ENCODE measurements at places on chromosomes 13 and 19.
A peak's percentile ranks its signal among the peaks of the same experiment; 100 is the strongest.

DNA sequence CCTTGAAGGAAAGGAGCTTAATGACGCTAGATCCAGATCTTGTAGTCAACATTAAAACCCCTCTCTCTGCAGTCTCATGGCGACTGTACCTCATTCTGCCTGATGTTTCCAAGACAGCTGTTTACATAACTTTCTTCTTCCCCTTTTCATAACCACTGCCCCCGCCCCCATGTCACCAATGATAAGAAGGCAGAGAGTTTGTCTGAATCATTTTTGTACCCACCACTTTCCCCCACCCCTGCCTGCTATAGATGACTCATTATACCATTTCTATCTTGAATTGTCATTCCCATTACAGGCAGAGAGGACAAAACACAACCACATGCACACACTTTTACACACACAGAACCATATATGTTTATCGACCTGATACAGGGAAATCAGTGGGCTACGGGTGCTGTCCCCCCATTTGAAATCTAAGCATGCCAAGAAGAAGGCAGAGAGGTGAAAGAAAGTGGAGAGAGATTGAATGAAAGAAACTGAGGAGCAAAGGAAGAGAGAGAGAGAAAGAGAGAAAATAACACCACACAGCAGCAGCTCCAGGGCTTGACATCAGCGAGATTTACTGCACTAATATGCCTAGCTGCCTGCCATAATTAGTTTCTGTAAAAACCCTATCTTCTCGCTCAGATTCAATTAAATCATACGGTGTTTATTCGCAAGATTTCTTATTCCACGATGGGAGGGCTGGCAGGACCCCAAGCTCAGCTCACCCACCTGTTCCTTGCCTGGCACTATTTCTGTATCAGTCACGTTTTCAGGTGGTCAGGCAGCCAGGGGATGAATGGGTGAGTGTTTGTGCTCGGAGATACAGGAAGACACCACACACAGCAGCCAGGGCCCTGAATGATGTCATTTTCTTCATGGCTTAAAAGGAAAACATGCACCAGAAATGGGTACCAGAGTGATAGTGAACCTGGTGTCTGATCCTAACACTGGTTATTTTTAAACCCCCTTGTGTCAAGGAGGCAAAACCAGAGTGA, 114.3 kb upstream of the SERP2 start:
- DNase-seq, result peak; percentile 75

DNA sequence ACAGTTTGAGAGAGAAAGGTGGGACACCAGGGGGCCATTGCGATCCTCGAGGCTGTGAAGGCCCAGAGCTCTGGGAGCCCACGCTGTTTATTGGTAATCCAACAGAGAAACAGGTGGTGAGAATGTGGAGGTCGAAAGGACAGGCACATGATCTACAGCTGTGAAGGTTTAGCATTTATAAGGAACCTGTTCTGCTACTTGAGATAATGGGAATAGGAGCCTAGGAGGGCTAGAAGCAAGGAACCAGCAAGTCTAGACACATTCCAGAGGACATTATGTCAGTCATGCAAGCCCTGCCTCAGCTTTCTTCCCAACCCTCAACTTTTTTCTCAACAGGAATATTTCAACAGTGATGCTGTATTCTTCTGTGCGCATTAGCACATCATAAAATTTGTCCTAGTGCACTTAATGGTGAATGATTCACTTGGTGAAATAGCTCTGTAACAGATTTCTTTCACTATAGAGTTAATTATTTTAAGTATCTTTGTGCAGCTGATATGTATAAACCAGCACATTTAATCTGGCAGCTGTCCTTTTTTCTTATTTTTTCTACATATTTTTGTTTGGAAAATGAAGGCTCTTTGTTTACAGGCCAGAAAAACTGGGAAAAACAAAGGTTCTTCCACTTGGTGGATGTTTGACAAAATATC, 25.4 kb downstream of the ZNF90 start:
- DNase-seq, result no peak

DNA sequence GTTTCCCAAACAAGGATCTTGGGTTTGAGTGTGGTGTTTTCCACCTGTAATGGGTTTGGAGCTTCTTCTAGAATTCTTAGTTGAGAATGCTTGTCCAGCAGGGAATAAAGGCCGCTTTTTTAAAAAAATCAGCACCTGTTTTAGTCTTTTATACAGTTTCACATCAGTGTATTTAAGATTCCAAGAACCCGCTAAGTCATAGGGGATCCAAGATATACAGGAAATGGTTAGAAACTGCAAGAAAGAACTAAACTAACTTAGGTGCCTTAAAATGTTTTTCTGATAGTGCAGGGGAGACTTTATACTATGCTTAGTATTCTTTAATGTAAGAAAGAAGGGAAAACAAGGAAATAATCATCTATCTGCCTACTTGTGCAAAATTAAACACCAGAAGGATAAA, 74.7 kb downstream of the C13orf42 start:
- DNase-seq, result no peak

DNA sequence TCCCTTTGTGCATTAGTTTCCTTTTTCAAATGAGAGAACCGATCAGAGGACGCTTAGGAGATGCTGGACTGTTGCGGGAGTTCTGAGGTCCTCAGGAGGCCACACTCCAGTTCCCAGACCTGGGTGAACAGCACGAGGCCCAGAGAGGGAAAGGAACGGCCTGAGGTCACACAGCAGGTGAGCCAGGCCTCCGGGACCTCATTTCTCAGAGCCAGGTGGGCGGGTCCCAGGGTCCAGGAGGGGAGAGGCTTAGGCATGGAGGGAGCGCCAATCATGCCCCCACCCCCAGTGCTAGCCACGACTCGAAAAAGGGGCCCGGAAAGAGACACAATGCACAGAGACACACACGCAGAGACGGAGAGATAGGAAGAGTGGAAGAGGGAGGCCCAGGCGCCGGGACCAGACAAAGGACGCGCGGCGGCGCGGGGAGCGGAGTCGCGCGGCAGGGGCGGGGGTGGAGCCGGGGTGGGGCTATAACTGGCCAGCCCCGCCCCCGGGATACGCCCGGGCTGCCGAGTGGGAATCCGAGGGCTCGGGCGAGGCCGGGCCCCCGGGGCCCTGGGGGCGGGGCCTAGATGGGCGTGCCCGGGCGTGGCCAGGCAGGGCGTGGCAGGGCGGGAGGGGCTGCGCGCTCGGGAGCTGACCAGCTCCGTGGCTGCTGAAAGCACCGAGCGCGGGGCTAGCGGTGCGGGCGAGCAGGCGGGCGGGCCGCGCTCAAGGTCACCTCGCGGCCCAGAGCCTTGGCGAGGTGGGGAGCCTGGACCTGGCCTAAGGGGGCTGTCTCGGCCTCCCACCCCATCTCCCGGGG, 1.6 kb downstream of the ELAVL3 start:
- no peak for DNase-seq

- DNase-seq, result no peak
Observed at GRCh38 chr13:29767006-29767405, 83.4 kb downstream of the UBL3 start.

DNA sequence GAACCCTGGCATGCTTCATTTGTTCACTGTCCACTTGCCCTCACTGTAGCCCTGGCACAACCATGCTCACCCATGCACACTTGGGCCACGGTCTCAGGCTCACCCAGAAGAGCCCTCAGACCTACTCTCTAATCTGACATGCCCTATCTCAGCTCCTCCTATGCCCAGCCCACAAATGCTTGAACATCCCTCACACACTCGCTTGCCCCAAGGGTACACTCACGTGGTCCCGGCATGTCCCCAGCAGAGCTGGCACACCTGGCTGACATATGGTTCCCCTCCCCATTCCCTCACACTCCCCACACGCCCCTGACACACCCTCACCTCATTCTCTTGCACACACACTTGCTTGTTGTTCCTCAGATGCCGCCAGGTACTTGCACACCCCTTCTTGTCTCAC, 55.7 kb downstream of the MAP4K1 start:
- no peak for DNase-seq

DNA sequence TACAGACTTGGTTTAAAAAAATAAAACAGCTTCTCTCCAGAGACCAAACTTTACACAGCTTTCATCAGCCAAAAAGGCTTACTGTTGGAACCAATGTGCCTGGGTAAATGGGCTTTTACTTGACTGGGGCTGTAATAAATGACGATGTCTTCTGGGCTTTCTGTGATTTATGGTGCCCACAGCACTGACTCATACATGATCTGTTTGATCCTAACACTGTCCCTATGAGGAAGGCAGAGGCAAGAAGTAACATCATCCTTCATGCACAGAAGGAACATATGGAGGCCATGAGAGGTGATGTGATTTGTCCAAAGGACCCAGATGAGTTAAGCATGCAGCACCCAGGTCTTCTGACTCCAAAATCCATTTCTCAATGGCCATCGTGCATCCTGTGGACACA, 77.4 kb downstream of the DOCK9 start:
- DNase-seq, result no peak

DNA sequence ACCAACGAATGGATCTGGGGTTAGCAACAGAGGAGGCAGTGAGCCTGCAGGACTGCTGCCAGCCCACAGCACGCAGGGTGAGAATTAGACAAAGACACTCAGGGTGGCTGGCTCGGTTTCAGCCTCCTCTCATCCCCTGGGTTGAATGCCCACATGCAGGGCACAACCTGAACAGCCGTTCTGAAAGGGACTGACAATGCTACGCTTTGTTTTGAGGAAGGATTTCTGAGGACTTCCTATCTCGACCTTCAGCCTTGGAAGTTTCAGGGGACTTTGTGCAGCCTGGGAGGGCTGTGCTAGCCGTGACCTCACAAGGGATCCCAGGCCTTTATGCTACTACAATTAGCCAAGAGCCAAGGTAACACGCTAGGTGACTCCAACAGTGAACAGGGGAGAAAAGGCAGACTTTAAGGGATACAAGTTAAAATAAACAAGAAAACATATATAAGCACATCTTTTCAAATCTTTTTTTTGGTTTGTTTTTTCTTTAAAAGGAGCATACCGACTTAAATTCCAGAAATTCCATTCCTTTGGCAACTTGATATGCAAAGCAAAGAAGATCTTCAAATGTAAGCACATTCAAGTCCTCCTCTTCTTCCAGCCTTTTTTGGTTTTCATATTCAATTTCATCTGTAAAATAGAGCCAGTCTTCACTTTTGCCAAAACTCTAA, 34.5 kb upstream of the URAD start:
- no peak for DNase-seq

DNA sequence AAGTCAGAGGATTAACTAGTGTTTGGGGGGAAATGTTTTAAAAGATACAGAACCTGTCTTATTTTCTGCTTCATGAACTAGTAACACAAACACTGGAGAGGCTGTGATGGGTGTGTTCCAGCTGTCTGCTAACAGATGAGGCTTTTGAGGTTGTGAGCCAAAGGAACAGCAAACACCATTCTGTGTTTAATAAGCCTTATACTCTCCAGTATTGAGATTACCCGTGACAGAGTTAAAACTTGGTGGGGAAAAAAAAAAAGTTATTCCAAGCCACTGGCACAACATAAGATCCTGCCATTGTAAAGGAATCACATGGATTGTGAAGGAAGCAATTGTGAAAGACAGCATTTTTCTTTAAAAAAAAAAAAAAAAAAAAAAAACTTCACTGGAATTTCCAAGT, 48.4 kb downstream of the KCTD12 start:
- no peak for DNase-seq

DNA sequence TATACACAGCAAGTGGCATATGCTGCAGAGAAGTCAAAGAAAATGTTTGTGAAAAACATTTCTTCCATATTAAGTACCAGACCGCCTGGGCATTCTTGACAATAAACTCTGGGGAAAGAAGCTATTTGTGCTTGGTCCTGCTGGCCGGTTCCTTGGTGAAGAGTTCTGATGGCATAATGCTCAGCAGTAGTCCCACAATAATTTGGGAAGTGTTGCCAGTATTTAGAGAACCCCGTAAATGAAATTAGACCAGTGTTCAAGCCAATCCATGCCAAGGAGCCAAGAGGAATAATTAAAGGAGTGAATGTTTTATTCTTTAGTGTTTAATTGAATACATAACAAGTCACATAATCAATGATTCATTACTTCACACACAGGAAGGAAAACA, 6.3 kb downstream of the KCTD12 start:
- no peak for DNase-seq

DNA sequence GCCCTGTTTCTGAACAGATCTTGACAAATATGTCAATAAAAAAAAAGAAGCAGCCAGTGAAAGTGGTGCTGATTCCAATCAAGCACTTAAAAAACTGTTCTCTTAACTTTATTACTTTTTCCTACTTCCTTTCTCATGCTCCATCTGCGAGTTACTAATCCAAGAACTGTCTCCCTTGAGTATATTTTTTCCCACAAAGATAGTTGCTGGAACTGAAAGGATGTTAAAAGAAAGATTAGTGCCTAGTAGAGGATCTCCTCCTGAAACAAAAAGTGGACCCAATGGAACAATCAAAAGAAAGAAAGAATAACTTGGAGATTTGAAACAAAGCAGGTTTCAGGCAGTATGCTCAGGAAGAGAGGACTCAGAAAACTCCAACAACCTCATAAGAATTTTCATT, 1034.8 kb downstream of the PCDH17 start:
- no peak for DNase-seq

DNA sequence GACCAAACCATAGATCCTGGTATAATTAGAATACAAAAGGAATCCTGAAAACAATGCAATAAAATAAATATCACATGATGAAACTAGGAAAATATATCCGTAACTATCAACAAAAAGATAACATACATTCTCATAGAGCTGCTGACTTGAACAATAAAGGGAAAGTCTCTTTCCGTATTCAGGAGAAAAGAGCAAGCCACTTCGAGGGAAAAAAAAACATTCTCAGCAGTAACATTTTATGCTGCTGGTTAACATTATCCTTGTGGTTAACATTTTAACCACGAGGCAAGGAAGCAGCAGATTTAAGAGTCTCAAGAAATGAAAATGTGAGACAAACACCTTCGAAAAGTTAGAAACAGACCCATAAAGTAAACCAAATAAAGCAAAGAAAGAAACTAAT, 25.8 kb downstream of the NALCN start:
- DNase-seq, result no peak

GRCh38 chr19:37979547-37980082, 72.6 kb downstream of the SIPA1L3 start:
- no peak for DNase-seq

DNA sequence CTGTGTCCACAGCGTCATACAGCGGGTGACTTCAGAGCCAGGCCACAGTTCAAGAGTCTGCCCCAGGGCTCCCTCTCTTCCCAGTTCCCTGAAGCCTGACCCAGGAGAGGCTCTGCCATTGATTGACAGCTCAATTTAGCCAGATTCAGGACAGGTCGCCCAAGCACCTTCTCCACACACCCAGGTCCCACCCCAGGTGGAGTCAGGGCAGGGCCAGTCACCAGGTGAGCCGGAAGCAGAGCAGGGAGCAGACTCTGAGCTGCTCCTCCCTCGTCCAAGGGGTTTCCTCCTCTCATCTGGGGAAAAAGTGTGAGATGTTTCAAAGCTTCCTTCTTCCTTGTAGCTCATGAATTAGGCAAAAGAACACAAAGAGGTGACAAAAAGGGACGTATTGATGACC, 5.6 kb downstream of the CEACAM7 start:
- DNase-seq, result no peak

- no peak for DNase-seq
Observed at GRCh38 chr19:18532168-18532890, 10.5 kb upstream of the ELL start.

All from memory B cell (primary cell).